ENCODE measurements at places on chromosomes 5 and 9.

DNA sequence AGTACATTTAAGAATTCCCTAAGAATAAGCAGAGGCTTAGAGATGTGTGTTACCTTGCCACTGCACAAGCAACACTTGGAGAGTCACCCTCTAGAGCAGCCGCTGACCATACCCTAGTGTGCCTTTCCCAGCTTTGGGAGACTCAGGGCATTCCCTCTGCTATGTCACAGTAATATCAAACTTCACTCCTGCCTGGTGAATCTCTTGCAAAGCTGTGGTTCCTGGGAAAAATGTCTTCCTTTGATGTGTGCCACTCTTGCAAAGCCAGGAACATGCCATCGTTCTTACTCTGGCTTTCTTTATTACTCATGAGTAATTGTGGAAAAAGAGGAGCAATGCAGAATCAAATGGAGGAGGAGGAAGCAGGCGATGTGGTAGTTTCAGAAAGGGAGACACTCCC, 173.2 kb downstream of the CCDC192 start:
- DNase-seq = no peak

DNA sequence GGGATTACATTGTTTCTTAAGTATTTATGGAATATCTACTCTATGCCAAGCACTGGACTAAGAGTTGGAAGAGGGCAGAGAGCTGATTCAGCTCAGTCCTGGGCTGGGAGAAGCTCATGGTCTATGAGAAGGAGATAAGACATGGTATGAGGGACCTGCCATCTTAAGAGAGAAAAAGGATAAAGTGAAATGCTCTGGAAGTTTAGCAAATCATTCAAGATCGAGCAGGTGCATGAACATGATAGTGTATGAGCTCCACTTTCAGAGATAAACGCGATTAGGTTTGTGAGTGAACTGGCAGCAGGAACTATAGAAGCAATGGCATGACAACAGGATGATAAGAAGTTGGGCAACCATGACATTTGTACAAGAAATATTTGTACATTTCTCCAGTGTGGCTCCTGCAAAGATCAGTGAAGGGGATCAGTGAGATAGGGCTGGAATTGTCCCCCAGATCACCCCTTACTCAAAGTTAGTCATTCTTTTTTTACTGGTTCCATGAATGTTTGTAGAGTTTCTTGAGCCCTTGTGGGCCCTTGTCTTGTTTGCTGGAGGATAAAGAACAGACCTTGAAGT, 26.6 kb upstream of the CCDC180 start:
- no peak for DNase-seq

- no peak for DNase-seq
Measured at GRCh38 chr5:147411359-147412319, 98.2 kb downstream of the DPYSL3 start.

- no peak for DNase-seq
Measured at GRCh38 chr5:156759156-156759555, 90.9 kb upstream of the PPP1R2B start.

- DNase-seq = no peak
Measured at GRCh38 chr9:77750284-77750683, 102.2 kb upstream of the GNA14 start.
